T follicular helper cell (primary cell): ENCODE measurements at places on chromosomes 11 and 22.

- no peak for DNase-seq
Observed at GRCh38 chr11:61118004-61118403, 15.7 kb downstream of the CD5 start.

DNA sequence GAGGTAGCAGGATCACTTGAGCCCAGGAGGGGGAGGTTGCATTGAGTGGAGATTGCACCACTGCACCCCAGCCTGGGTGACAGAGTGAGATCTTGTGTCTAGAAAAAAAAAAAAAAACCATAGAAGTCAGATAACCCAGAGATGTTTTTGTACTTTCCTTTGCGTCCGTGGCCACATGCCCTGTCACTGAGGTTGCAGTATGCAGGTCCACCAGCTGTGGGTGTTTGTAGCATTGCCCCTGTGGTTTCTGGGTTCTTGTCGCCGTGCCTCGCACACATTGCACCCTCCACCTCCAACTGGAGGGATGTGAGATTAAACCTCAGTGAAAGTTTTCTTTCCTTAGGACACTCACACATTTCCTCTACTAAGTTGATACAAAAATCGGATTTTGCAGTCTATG, 70.3 kb downstream of the TNRC6B start:
- DNase-seq: peak; percentile 44

GRCh38 chr11:12380565-12381325, 3.4 kb downstream of the PARVA start:
- no peak for DNase-seq

- DNase-seq: no peak
Observed at GRCh38 chr11:114246321-114247069, 49.7 kb upstream of the NNMT start.

- DNase-seq: no peak
Observed at GRCh38 chr11:46330563-46331281, 16.5 kb upstream of the DGKZ start.

DNA sequence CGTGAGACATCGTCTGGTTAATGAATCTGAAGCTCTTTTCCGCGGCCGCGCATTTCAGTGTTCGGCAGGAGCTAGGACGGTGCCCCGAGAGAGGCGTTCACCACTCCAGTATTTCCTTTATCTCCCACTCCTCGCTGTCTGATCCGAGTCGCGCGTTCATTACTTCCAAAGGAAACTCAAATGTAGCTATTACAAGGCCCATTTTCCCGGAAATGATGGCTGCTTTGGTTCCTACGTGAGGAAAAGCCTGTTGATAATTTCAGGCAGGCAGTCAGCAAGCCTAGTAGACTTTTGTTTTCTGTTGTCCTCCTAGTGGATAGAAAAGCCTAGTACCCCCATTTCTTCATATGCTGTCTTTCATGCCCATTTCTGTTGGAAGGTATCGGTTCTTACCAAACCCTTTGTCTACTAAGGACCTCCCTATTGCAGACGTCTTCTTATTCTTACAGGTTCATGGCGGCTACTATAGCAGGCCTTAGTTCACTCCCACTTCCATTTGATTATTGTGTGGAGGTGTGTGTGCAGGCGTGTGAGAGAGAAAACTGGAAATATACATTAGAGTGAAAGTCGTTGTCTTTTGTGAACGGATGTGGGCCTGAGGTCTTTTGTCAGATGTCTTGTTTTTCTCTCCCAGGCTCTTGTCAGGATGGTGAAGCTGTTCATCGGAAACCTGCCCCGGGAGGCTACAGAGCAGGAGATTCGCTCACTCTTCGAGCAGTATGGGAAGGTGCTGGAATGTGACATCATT, 737 bp downstream of the RBM4 start:
- no peak for DNase-seq

DNA sequence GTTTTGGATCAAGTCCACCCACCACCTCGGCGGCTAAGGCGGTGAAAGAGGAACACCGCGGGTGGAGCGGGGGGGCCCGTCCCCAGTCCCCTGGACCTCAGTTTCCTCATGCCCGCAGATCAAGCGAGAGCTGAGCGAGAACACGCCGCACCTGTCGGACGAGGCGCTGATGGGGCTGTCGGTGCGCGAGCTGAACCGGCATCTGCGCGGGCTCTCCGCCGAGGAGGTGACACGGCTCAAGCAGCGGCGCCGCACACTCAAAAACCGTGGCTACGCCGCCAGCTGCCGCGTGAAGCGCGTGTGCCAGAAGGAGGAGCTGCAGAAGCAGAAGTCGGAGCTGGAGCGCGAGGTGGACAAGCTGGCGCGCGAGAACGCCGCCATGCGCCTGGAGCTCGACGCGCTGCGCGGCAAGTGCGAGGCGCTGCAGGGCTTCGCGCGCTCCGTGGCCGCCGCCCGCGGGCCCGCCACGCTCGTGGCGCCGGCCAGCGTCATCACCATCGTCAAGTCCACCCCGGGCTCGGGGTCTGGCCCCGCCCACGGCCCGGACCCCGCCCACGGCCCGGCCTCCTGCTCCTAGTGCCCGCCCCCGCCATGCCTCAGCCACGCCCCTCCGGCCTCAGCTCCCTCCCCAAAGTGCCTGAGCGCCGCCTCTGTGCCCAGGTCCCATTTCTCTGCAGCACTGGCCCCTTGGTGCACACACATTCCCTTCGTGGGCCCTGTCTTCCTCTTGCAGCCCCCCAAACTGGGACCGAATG, 12.7 kb downstream of the MAFF start:
- DNase-seq: peak; percentile 66

DNA sequence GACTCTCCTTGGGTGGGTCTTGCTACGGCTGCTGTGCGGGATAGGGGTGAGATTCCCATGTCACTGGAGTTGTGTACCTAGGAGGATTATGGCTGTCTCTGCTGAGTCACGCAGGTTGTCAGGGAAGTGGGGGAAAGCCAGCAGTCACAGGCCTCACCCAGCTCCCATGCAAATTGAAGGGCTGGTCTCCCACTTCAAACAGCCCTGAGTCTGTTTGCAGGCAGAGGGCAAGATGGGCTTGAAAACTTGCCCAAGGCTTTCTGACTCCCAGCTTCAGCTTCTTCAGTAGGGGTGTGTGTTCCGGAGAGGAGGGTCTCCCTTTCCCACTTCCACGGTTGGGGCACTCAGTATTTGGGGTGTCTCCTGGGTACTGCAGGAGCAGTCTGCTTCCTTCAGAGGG, 10.9 kb upstream of the SC5D start:
- no peak for DNase-seq

- no peak for DNase-seq
Observed at GRCh38 chr11:66051371-66051765, 796 bp upstream of the SF3B2 start.

DNA sequence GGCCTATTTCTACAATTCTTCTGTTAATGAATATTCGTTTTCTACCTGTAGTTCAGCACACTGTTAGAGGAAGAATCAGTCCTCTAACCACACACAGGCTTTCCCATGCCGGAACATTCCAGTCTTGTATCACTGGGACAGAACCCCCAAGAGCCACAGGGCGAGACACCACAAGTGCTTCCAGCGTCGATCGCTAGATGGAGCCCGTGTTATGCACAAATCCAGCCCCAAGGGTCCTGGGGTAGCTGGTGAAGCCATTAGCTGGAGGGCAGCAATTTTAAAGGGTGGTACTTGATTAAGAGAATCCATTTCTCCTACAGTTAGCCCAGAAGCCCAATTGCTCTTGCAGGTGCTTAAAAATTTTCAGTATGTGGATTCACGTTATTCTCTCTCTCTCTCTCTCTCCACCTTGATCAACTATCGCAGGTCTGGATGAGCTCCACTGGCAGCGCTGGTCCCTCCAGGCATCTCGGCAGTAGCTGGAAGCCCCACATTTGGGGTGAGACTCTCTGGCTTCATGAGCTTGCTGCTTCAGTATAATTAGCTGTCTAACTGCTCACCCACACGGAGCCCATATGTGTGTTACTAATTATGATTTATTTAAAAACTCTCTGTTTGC, 148.2 kb upstream of the SNX19 start:
- DNase-seq: no peak

GRCh38 chr11:116119158-116119557, 614.9 kb upstream of the CADM1 start:
- DNase-seq: no peak
